ENCODE measurements at places on chromosomes 2 and 18.

DNA sequence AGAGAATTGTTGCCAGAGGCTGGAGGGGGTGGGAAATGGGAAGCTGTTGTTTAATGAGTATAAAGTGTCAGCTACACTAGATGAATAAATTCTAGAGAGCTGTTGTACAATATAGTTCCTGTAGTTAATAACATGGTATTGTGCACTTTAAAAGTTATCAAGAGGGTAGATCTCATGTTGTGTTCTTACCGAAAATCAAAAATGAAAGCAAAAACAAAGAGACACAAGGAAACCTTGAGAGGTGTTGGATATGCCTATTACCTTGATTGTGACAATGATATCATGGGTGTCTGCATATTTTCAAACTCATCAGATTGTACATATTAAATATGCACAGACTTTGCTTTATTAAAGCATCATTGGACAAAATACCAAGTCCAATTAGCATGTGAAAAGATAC, 43.2 kb downstream of the SCG2 start:
- DNase-seq, result no peak

DNA sequence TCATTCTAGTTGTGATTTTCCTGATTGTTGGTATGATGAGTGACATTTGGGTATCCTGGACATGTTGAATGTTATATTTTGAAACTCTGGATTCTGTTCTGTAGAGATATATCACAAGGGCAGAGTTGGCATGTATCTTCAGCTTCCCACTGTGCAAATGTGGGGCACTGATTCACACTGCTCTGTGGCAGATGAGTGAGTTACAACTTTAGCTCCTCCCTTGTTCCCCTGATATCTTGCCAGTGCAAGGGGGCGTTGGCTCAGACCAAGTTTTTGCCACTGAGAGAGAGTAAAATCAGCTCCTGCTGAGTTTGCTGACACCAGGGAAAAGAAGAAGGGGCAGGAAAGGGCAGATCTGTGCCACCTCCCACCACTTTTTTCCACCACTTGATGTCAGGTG, 199.6 kb upstream of the MMADHC start:
- no peak for DNase-seq

GRCh38 chr2:167980439-167980838, 267.0 kb downstream of the STK39 start:
- DNase-seq, result no peak

DNA sequence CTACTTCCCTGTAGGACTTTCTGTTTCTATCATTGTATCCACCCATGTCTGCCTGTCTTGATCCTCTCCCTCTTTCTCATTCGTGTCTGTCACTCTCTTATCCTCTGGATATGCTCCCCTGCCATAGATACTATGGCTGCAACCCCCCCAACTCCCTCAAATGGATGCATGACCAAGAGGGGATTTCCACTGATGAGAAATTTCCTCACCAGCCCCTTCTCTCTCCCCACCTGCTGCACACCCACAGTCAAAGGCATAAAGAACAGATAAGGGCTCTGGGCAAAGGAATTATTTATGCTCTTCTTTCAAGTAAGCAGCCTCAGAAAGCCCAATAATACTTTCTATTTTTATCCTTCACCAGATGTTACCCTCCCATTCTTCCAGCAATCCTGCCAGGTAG, 121.3 kb downstream of the FOXI3 start:
- no peak for DNase-seq

GRCh38 chr2:115285416-115285815, 843.0 kb downstream of the DPP10 start:
- DNase-seq, result no peak

DNA sequence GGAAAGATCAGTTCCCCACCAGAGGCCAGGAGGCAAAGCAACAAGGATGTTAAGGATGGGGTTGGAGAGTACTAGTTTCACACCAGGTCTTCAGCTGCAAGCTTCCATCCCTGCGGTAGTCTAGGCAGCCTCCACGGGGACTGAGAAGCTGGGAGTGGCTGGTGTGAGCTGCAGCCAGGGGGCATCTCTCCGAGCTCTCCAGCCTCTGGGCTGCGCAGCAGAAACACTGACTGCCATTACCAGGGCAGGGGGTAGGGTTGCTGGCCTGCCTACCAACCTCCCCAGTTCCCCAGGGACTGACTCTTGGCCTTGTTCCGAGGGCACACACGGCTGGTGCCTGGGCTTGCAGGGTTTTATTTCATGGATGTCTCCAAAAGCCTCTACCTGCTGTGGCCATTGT, 15.9 kb downstream of the GATA6 start:
- DNase-seq, result no peak

DNA sequence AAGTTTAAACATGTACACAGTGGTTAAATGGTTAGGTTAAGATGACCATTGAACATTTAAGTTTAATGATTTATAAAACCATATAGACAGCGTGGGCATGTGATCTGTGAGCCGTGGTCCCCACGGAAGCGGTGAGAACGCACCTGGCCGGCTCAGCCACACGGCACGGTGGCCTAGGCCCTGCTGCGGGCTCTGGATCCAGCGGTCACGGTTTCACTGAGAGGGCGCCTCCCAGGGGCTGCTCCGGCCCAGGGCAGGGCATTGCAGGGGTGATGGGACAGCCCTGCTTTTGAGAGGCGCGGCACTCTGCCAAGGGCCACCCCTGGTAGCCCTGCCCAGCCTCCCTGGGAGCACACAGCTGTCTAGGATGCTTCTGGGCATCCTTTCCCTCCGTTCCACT, 124.9 kb downstream of the RGPD3 start:
- no peak for DNase-seq

- no peak for DNase-seq
Observed at GRCh38 chr2:8546612-8547283, 135.1 kb upstream of the ID2 start.

- DNase-seq, result no peak
Observed at GRCh38 chr2:49770919-49771318, 616.6 kb upstream of the FSHR start.

Data from activated naive CD4-positive, alpha-beta T cell treated with anti-CD3 and anti-CD28 coated beads, Interleukin-2, amount 50 U/mL, for 72 hours (primary cell).